ENCODE measurements at places on chromosomes 5 and 9.

DNA sequence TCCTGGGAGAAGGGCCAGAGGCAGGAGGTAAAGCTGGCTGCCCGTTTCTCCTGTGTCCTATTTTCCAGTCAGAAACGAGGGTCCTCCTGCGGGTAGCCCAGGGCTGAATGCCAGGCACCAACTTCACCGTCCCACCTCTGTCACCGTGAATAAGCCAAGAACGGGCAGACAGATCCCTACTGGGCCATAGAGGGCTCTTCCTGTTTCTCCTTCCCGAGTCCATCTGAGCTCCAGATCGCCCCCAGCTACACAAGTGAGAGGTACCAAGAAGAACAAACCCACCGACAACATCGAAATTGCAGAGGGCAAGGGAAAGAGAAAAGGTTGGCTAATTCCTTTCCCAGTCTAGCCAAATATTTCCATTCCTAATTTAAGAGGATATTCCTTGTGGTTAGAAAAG, 93.7 kb downstream of the SPOCK1 start:
- no peak for DNase-seq

DNA sequence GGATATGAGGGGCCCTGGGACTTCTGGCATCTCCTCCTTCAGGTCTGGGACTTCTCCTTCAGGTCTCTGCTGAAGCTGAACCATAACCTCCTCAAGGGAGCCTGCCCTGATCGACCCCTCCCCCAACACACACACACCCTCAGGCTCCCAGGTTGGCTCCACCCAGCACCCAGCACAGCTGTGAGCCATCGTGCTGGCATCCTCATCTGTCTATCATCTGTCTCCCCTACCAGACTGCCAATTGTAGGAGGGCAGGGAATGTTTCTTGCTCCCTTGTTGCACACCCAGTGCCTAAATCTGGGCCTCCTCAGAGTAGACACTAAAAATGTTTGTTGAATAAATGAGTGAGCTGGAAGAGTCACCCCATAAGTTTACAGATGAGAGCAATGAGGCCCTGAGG, 71.4 kb downstream of the LRSAM1 start:
- DNase-seq, result peak; percentile 80

DNA sequence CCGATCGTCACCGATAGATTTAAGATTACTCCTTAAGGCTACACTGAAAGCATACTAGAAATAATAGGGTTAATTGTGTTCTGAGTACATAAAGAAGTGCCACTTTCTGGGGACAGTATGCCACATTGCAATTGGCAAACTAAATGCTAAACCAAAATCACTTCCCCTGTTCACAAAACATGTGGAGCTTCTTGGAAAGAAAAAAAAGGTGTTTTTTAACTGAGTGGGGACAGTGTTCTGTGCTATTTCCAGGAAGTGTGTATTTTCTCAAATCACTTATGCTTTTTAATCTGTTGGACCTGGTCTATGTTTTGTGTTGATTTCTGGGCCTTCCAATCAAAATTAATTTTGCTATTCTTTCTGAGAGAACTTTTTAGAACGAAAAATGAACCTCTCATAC, 149.3 kb upstream of the MPDZ start:
- DNase-seq, result no peak

GRCh38 chr9:22257026-22257816, 189.4 kb upstream of the DMRTA1 start:
- no peak for DNase-seq

DNA sequence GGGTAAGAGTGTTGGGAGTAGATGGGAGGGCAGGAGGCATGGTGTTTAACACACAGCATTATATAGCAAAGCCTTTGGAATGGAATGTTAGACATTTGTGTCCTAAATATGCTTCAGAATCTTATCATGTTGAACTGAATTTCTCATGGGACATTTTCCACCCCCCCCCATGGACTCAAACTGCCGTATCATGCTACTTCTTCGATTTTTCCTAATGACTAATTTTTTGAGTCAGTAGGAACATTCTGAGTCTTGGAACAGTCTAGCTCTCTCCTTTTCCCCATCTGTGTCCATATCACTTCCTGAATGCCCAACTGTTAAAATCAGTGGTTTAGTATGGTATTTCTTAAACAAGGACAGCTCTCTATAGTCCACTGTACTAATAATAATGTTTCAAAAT, 380.6 kb downstream of the TLE4 start:
- DNase-seq, result peak; percentile 4

DNA sequence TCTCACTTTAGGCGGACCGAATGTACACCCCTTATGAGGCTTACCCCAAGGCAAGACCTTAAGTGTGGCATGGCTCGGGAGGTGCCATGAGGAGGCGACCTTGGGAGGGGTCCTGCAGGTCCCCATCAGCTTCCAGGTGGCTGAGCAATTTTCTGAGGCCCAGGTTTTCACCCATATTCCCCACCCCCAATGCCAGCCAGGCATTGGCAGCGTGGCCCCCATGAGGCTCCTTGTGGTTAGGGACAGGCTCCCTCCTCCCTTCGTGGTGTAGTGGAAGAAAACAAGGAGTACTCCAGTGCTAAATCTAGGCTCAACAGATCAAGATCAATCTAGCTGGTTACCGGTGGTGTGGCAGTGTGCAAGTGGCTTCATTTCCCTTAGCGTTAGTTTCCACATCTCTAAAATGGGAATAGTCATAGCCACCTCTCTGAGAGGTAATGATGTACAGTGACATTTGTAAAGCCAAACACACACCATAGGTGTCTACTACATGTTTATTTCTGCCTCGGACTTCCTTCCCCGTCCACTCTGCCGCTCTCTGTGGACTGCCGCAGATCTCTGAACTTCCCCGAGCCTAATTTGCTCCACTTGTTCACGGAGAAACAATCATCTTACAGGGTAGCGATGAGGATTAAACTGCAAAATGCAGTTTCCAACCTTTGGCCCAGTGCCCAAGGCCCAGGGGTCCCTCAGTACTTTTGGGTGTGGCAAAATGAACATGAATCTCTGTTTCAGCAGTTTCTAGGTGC, 8.4 kb downstream of the LHX2 start:
- no peak for DNase-seq

DNA sequence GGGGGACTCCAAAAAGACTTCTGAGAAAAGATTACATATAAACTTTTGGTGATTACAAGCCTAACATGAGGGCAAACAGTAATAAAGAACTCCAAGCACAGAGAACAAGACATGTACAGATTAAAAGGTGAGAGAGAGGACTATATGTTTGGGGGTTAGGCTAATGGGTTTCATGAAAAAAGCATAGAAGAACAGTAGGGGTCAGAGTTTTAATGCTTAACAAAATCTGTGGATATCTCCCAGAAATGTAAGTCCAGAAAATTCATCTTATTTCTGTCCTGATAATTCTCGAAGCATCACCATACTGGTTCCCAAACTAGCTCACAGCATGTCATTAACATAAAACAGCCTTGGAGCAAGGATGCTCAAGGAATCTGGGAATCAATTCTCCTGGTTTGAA, 137.2 kb downstream of the ARRDC3 start:
- peak; percentile 29 for DNase-seq

- no peak for DNase-seq
Observed at GRCh38 chr5:19753579-19753978, 234.4 kb downstream of the CDH18 start.

- no peak for DNase-seq
Observed at GRCh38 chr9:9905736-9906135, 707.1 kb downstream of the PTPRD start.

DNA sequence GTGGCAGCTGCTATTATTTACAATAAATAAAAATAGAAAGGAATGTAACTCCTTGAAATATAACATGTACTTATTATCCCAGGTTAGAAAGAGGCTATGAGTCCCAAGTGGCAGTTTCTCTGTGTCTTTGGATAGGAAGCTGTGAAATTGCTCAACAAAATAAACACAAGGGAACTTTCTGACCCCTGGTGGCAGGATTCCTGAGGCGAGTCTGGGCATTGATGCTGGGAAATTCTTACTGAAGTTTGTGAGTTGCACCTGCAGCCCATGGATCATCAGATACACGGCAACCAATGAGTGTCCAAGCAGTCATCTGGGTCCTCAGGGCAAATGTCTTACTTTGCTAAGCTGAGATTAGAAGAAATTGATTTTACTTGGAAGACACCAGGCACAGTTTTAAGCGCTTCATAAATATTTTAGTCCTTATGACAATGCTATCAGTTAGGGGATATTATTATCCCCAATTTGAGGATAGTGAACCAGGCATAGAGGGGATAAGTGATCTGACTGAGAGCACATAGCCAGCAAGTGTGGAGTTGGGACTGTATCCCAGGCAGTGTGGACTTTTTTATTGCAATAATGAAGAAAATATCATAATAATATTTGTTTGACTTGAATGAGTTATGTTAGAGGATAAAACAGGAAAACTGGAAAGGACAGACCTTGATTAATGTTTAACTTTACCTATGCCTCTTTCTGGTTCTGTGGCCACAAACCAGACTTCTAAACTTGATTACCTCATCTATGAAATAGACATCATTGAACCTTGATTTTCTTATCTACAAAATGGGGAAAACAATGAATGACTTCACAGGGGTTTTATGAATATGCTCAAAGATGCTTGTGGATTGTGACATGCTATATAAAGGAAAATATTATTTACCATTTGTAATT, 265.5 kb upstream of the ADAMTSL1 start:
- DNase-seq, result peak; percentile 56
